ENCODE measurements at places on chromosomes 7 and 10. TPM values are rescaled to one million over a fixed set of nuclear protein-coding genes. Genes with fewer than 3 reads are reported as not detected.

Gene LRRC18
- total RNA-seq = not detected

Gene MRPS17
- total RNA-seq = 6.9 TPM

Gene IFIT3
- 11.5 TPM for total RNA-seq

Gene APBB1IP
- 44.5 TPM for total RNA-seq

Gene NPY4R
- total RNA-seq = not detected

Gene ATOH7
- not detected for total RNA-seq

Gene AHR
- 95.2 TPM for total RNA-seq

Gene SEMA4G
- 1.6 TPM for total RNA-seq

Gene CRHR2
- total RNA-seq = not detected

Gene SCIN
- total RNA-seq = 0.08 TPM

Gene CRYGN
- total RNA-seq = not detected

Gene TRAPPC14
- 37.9 TPM for total RNA-seq

Gene ACSM6
- total RNA-seq = not detected

Gene SLF2
- total RNA-seq = 11.1 TPM

- peaks cover 34% of the 10 kb centered on the region for H3K4me1 ChIP-seq
- peak overlapping the region; percentile 19 for H3K4me3 ChIP-seq
- H3K27ac ChIP-seq = no peak overlapping the region
- no peak for DNase-seq
- no peaks in the 10 kb centered on the region for H3K36me3 ChIP-seq
Measured at GRCh38 chr10:101140084-101140949, 9.2 kb downstream of the TLX1 start.

- no peak overlapping the region for H3K4me3 ChIP-seq
- H3K4me1 ChIP-seq = no peaks in the 10 kb centered on the region
- H3K27me3 ChIP-seq = no peaks in the 10 kb centered on the region
- no peaks in the 10 kb centered on the region for H3K36me3 ChIP-seq
Measured at GRCh38 chr7:19869979-19870378, 96.6 kb upstream of the TMEM196 start.

- H3K27me3 ChIP-seq = no peaks in the 10 kb centered on the region
- peaks cover 3% of the 10 kb centered on the region for H3K4me1 ChIP-seq
- no peak for DNase-seq
- H3K27ac ChIP-seq = no peak overlapping the region
- H3K4me3 ChIP-seq = no peak overlapping the region
Measured at GRCh38 chr7:151537818-151538561, 18.3 kb upstream of the RHEB start.

GRCh38 chr10:7788639-7789286, 786 bp downstream of the ATP5F1C start:
- no peak overlapping the region for H3K27ac ChIP-seq
- peaks cover 22% of the 10 kb centered on the region for H3K36me3 ChIP-seq
- H3K27me3 ChIP-seq = no peaks in the 10 kb centered on the region
- H3K4me3 ChIP-seq = peak overlapping the region; percentile 93
- H3K4me1 ChIP-seq = peaks cover 27% of the 10 kb centered on the region

DNA sequence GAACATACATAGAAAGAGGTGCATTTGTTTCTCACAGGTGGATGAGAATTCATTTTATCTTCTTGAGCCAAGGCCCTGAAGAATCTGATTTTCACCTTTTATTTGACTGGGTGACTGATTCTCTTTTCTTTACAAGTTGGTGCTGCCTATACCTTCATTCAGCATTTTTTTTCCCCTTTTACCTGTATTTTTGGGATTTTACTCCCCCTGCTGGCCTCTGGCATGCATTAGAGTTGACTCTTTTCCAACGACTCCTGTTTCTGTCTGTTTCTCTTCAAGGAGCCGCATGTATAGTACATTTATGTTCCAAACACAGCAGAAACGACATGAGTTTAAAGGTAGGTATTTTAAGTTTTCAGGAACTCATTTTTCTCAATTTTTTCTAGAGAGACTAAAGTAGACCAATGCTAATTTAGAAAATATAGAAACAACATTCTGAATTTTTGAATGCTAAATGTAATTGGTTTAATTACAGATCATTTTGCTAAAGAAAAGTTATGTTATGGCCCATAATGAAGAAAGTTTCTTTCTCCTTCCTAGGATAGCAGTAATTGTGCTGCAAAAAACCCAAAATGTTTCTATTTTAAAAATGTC, 149.8 kb upstream of the HDAC9 start:
- no peak overlapping the region for H3K4me3 ChIP-seq
- no peak overlapping the region for H3K27ac ChIP-seq
- no peaks in the 10 kb centered on the region for H3K27me3 ChIP-seq
- DNase-seq = no peak
- H3K4me1 ChIP-seq = no peaks in the 10 kb centered on the region

DNA sequence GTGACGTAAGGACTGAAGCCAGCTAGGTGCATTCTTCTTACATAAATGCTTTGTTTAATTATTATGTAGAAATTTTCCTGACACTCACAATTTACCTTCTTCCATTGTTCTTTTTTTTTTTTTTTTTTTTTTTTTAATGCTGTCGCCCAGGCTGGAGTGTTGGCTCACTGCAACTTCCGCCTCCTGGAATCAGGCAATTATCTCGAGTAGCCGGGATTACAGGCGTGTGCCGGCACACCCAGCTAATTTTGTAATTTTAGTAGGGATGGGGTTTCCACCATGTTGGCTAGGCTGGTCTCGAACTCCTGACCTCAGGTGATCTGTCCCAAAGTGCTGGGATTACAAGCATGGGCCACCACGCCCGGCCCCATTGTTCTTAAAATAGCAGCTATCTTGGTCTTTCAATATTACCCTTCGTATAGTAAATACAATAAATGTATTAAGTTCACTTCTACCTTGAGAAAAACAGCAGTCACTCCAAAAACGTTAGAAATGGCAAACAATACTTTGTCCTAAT, 32.1 kb downstream of the BZW2 start:
- H3K27ac ChIP-seq = no peak overlapping the region
- no peak for DNase-seq
- no peaks in the 10 kb centered on the region for H3K27me3 ChIP-seq
- H3K36me3 ChIP-seq = peaks cover 46% of the 10 kb centered on the region

DNA sequence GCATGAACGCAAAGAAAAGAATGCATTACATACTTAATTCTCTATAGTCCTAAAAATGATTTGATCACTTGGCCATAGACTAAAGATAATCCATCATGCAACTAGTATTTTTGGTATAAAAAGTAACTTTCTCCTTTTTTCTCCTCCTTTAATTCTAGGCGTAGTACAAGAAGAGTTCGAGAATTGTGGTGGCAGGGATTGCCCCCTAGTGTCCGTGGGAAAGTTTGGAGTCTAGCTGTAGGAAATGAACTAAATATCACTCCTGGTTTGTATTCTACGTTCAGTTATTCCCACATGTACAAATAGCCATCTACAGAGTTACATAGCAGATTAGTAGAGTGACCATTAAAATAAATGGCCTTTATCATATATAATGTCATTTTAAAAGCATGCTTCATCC, 45.5 kb upstream of the HELLS start:
- no peaks in the 10 kb centered on the region for H3K4me1 ChIP-seq
- no peak for DNase-seq
- H3K36me3 ChIP-seq = no peaks in the 10 kb centered on the region
- no peak overlapping the region for H3K4me3 ChIP-seq

DNA sequence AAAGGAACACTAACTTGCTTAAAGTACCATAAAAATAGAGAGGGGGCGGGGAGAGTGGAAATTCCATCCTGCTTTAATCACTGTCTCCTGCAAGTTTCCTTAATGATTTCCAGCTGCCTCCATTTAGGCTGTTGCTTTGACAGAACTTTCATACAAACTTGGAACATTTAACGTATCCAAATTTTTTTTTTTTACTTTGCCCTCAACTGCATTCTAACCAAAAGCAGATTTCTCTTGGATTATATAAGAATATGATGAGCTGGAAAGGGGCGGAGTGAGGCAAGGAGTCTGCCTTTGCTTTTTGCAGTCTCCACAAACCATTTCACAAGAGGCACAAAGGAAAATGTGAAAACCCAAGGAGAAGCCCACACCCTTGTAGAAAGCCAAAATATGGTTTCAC, 46.6 kb upstream of the COL1A2 start:
- H3K4me3 ChIP-seq = no peak overlapping the region
- no peak overlapping the region for H3K27ac ChIP-seq
- H3K27me3 ChIP-seq = no peaks in the 10 kb centered on the region
- no peaks in the 10 kb centered on the region for H3K4me1 ChIP-seq
- no peaks in the 10 kb centered on the region for H3K36me3 ChIP-seq
- DNase-seq = no peak

DNA sequence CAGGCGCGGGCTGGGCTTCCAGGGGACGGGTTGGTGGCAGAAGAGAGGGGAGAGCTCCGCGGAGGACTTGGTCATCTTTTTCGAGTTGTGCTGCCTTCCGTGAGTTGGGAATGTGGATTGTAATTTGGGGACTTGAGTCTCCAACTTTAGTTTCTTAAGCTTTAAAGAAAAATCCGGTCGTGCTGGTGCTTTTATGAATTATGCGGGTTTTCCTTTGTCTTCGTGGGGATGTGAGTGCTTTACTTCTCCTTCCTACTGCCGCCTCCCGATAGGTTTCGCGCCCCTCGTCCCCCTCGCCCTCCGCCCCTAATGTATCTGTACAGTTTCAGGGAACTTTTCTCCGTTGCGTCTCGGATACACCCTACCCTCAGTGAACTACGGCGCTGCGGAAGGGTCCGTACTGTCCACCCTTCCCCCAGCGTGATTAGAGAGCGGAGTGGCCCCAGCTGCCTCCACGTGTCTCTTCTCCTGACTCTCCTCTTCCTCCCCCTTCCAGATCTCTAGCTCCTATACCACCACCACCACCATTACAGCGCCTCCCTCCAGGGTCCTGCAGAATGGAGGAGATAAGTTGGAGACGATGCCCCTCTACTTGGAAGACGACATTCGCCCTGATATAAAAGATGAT, 649 bp downstream of the SCD start:
- H3K4me1 ChIP-seq = peaks cover 18% of the 10 kb centered on the region
- peak overlapping the region; percentile 64 for H3K4me3 ChIP-seq
- no peak for DNase-seq

DNA sequence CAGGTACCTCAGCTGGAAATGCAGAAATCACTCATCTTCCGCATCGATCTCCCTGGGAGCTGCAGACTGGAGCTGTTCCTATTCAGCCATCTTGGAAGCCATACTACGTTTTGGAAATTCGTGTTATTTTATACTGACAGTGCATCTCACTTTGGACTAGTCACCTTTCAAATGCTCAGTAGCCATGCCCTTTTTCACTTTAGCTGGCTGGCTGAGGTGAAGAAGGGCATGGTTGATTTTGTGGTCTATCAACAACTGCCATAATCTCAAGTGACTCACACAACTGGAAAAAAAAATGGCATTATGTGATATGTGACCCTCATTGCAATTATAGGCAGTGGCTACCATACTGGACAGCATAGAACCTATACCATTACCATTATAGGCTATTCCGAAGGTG, 100.5 kb downstream of the CCDC71L start:
- H3K36me3 ChIP-seq = no peaks in the 10 kb centered on the region
- no peak for DNase-seq
- H3K27me3 ChIP-seq = no peaks in the 10 kb centered on the region
- H3K4me3 ChIP-seq = no peak overlapping the region

- DNase-seq = no peak
- H3K27me3 ChIP-seq = no peaks in the 10 kb centered on the region
- no peak overlapping the region for H3K27ac ChIP-seq
- no peaks in the 10 kb centered on the region for H3K36me3 ChIP-seq
Measured at GRCh38 chr7:95684037-95684436, 87.7 kb upstream of the PDK4 start.

DNA sequence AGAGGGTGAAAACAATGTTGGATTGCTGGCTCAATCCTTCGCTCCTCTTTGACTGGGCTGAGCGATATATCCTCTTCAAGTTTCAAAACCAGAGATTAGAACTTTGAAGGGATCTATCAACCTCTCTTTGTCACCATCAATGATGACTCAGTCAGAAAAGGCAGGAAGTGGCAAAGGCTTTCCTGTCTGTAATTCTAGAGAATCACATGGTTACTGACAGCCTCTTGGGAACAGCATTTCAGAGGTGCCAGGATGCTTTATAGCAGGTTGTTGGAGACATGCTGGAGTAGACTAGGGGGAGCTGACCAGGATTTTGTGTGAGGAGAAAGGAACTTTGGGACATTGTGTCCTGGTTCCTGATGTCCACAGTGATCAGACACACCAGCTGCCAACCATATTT, 81.3 kb downstream of the PRKCQ start:
- DNase-seq = no peak
- H3K4me1 ChIP-seq = peaks cover 41% of the 10 kb centered on the region
- peaks cover 89% of the 10 kb centered on the region for H3K36me3 ChIP-seq
- H3K27me3 ChIP-seq = no peaks in the 10 kb centered on the region

GRCh38 chr10:69901628-69902505, 100.2 kb downstream of the COL13A1 start:
- no peaks in the 10 kb centered on the region for H3K4me1 ChIP-seq
- no peaks in the 10 kb centered on the region for H3K36me3 ChIP-seq
- no peak for DNase-seq
- no peaks in the 10 kb centered on the region for H3K27me3 ChIP-seq
- no peak overlapping the region for H3K27ac ChIP-seq

GRCh38 chr10:16779384-16779915, 37.8 kb downstream of the RSU1 start:
- peaks cover 20% of the 10 kb centered on the region for H3K4me1 ChIP-seq
- DNase-seq = peak; percentile 62
- H3K36me3 ChIP-seq = peaks cover 6% of the 10 kb centered on the region
- no peaks in the 10 kb centered on the region for H3K27me3 ChIP-seq
- H3K27ac ChIP-seq = no peak overlapping the region
- no peak overlapping the region for H3K4me3 ChIP-seq

- no peaks in the 10 kb centered on the region for H3K36me3 ChIP-seq
- no peaks in the 10 kb centered on the region for H3K27me3 ChIP-seq
- no peaks in the 10 kb centered on the region for H3K4me1 ChIP-seq
- H3K27ac ChIP-seq = no peak overlapping the region
- H3K4me3 ChIP-seq = no peak overlapping the region
Measured at GRCh38 chr10:50295367-50295766, 44.1 kb upstream of the ASAH2 start.

DNA sequence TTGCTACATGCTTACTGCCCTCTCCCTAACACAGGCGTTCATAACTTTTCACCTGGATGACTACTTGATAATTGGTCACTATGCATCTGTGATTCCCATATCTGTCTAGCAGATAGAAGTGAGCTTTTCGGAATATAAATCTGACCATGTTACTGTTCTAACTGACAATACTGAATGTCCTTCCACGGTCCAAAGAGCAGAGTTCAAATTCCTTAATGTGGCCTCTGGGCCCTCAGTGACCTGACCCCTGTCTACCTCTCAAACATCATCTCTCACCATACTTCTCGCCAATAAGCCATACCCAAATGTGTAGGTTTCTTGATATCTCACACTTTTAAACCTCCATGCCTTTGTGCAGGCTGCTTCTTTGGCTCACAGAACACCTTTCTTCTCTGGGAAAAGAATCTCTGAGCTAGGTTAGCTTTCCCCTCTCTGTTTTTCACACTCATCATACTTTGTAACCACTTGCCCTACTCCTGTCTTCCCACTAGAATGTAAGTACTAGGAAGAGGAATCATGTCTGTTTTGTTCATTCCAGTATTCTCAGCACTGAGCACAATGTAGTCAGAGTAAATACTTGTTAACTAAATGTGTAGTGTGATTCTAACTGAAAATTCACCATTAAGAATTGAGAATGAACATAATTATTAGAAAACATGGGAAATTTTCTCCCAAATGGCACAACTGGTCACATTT, 39.2 kb upstream of the LRRC17 start:
- no peaks in the 10 kb centered on the region for H3K4me1 ChIP-seq
- H3K4me3 ChIP-seq = no peak overlapping the region
- H3K27ac ChIP-seq = no peak overlapping the region
- DNase-seq = no peak
- H3K36me3 ChIP-seq = no peaks in the 10 kb centered on the region
